D721Med (cell line): ENCODE measurements at places on chromosomes 7 and 10.

- no peak for DNase-seq
Observed at GRCh38 chr10:133151543-133151972, 8.5 kb upstream of the KNDC1 start.

DNA sequence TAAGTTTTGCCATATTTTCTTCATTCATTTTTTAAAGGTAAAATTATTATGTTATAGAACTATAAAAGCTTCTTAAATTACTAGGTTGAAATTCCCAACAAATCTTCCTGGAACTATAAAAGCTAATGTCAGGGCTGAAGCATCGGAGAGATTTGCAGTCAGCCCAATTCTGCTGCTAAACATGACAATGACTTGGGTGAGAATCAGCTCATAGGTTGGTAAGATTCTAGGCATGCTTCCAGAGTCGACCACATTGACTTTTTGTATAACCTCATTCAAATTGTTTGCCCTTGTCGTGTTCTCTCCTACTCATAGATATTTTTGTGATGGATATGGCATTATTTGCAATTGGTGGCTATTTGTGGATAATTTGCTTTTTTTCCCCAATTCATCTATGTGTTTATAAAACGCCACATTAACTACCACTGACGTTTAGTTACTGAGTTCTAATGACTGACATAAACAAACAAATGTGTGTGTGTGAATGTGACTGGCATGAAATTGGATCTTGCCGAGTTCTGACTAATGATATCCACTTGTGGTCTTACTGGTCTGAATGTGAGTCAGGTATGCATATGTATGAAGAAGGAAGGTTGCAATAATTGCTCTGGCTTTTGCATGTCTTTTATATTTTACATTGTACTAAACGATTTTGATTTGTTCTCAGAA, 579.8 kb downstream of the PARD3 start:
- no peak for DNase-seq

DNA sequence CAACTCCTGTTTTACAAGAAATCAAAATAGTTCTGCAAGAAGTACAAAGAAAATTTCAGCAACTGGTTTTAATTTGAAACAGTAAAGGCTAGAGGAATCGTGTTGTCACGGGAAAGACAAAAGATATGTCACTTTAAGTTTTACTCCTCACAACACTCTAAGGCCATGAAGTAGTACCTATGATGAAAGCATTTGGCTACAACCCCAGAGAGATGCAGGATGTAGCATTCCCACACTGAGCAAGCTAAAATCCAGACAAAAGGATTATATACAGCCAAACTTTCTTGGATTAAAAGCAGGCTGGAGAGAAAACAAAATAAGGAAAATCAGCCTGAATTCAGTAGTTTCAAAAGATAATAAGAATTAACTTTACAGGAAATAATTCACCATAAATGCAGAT, 245.5 kb upstream of the STEAP1 start:
- DNase-seq: no peak

- DNase-seq: no peak
Observed at GRCh38 chr7:14016950-14017349, 27.5 kb upstream of the ETV1 start.

DNA sequence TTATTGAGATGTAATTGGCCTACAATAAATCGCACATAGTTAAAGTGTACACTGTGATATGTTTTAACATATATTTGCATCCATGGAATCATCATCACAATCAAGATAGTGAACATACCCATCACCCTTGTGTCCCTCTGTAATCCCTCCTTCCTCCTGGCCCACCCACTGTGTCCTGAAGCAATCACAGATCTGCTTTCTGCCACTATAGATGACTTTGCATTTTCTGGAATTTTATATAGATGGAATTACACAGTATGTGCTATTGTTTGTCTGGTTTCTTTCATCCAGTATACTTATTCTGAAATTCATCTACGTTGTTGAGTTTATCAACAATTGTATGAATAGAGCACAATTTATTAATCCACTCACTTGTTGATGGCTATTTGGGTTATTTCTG, 181.3 kb downstream of the SNX10 start:
- no peak for DNase-seq
